Eye (tissue), 1 donor: ENCODE measurements at places on chromosomes 13 and 19.

- no peak for DNase-seq
These were observed 604 bp downstream of the ERFL start for GRCh38 chr19:41927497-41928192.

DNA sequence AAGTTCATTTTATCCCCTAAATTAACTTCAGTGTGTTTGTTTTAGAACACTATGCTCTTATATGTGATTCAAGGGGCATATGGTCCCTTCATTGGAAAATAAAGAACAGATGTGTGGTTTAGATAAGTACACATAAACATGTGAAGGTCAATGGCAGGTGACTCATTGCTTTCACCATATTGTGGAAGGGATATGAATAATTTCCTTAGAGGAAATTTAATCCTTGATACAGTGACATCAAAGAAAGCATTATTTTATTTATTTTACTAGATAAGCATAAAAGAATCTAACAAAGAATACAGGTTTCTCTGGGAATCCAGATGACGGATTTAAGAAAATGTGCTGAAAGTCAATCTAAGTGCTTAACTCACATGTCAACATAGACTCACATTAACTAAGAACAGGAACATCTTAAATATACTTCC is 373.5 kb downstream of the KCTD12 start:
- DNase-seq, result peak; percentile 48

DNA sequence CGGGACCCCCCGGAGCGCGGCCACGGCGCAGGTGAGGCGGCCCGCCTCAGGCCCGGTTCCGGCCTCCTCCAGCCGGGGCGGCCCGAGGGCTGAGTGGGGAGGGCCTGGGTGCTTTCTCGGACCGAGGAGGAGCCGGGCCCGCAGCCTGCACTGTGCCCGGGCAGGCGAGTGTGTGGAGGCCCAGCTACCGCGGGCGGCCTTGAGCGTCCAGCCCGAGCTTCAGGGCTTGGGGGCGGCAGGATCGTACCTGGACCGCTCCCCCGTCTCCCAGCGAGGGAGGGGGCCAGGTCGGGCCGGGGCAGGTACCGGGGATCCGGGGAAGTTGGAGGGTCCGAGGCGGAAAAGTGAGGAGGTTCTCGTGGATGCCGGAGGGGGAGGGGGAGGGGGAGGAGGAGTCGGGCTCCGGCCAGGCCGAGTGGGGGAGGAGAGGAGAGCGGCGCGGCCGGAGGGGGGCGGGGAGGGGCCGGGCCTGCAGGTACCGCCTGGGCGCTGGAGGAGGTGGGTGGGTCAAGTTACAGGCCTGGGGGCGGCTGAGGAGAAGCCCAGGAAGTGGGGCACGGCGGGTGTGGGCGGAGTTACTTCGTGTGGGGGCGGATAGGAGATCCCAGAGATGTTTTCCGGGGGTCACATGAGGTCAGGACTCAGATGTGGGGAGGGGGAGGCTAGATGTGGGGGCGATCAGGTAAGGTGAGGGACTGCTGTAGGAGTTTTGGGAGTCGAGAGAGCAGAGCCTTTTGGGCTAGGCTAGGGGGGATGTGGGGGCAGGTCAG is 545 bp downstream of the NACC1 start:
- DNase-seq, result peak; percentile 30

DNA sequence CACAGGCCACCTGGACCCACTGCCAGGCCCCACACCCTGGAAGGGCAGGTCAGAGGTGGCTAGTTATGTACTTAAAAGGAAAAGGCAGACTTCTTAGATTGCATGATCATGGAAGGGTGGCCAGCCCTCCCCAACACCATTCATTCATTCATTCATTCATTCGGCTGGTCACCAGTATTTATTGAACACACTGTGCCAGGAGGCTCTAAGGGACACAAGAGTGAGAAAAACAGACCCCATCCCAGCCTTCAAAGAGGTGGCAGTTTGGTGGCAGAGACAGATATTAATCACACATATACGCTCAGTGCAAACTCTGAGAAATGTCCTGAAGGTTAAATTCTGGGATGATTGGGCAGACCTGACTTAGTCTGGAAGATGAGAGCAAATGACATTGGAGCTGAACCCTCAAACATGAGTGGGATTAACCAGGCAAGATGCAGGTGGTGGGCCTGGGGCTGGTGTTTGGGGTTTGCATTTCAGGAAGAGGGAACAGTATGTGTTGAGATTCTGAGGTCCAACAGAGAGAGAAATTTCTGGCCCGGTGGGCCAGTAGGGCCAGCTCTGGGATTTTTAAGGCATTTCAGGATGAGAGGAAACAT is 147.5 kb downstream of the ZNF536 start:
- no peak for DNase-seq

DNA sequence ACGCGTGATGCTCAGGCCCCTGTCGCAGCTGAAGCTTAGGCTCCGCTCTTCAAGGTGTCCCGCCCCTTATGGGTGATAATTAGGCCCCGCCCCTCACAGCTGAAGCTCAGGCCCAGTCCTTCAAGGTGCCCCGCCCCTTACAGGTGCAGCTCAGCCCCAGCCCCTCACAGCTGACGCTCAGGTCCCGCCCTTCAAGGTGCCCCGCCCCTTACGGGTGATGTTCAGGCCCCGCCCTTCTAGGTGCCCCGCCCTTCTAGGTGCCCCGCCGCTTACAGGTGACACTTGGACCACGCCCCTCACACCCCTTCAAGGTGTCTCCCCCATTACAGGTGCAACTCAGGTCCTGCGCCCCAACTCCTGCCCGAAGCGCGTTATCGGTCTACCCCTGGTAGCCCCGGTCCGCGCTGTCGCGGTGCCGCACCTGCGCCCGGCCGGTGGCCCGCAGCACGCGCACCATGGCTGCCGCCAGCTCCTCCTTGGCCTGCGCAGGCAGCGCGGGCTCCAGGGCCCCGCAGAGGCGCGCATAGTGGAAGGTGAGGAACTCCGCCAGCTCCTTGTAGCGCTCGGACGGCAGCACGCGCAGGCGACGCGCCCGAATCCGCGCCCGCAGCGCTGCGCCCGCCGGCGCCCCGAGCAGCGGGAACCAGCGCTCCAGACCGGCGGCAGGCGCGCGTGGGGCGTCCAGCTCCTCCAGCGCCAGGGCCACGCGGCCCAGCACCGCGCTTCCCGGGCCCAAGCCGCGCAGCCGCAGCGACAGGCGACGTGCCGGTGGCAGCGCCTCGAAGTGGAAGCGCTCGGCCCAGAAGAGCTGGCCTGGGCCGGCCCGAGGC is 7.3 kb downstream of the RASAL3 start:
- peak; percentile 18 for DNase-seq

GRCh38 chr13:113196970-113197737 is 11.3 kb downstream of the PCID2 start:
- no peak for DNase-seq

- DNase-seq, result no peak
These were observed 54.8 kb downstream of the COG3 start for GRCh38 chr13:45519493-45519892.

GRCh38 chr13:44142540-44142867 is 231.1 kb upstream of the SERP2 start:
- no peak for DNase-seq

GRCh38 chr19:39202998-39203355 is 1.1 kb downstream of the SYCN start:
- DNase-seq, result no peak

DNA sequence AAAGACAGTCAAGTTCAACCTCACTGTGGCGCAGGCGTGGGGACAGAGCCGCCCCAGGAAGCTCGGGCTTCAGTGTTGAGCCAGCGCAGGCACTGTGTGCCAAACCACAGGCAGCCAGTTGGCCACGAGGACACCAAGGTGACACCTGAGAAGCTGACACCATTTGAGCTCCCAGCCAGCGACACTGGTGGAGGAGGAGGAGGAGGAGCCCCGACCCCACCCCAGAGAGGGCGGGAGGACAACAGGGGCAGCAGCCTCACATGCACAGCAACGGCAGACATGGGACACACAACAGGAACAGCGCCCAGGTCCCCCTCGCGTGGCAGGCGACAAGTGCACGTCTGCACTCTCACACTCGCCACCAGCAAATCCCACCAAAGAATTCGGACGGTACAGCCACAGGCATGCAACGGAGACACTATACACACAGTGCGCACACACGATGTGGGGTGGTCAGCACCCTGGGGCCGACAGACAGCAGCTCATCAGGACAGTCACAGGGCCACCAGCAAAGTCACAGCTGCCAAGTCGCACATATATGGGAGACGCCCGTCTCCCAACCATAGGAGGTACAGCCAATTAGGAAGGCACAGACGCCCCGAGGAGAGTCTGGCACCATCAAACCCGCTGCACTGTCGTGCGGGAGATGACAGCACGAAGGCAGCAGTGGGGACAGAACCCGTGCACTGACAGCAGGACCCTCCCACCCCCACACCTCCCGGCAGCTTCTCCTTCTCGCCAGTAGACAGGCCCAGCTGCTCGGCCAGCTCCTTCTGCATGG is 3.4 kb downstream of the EIF3G start:
- DNase-seq, result no peak

DNA sequence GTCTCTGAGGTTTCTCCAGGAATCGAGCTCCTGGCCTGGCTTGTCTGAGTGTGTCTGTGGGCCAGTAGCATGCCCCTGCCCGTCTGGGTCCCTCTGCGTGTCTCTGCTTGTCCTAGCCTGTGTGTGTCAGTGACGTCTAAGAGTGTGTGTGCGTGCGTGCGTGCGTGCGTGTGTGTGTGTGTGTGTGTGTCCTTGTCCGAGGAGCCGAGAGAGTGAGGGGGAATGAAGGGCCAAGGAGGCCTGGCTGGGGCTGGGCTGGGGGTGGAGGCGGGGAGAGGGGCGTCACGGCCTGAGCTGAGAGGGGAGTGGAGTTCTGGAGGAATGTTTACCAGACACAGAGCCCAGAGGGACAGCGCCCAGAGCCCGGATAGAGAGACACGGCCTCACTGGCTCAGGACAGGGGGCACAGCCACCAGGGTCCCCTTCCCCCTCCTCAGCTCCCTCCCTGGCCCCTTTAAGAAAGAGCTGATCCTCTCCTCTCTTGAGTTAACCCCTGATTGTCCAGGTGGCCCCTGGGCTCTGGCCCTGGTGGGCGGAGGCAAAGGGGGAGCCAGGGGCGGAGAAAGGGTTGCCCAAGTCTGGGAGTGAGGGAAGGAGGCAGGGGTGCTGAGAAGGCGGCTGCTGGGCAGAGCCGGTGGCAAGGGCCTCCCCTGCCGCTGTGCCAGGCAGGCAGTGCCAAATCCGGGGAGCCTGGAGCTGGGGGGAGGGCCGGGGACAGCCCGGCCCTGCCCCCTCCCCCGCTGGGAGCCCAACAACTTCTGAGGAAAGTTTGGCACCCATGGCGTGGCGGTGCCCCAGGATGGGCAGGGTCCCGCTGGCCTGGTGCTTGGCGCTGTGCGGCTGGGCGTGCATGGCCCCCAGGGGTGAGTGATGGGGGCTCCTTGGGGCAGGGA is at the start of gene AXL:
Gene AXL, plus strand, starts transcription at position 609 of the 893 bp plus-strand sequence. Its CDS starts 170 bp downstream, at position 779.
- peak; percentile 94 for DNase-seq

DNA sequence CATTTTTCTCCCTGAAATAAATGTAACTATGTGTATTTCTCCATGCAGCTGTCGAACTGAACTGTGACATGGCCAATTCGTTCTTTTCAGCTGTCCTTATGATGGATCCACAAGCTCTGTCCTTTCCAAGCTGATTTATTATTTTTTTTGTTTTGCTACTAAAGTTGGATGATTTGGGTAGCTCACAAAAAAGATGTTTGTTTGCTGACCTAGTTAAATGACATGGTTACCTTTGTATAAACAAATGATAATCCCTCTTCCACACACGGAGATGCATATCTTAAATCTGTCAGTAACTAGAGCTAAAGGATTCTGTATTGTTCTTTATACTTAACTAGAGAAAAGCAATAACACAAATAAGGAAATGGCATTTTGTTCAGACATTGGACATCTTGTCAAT is 884.3 kb upstream of the PCDH20 start:
- no peak for DNase-seq

DNA sequence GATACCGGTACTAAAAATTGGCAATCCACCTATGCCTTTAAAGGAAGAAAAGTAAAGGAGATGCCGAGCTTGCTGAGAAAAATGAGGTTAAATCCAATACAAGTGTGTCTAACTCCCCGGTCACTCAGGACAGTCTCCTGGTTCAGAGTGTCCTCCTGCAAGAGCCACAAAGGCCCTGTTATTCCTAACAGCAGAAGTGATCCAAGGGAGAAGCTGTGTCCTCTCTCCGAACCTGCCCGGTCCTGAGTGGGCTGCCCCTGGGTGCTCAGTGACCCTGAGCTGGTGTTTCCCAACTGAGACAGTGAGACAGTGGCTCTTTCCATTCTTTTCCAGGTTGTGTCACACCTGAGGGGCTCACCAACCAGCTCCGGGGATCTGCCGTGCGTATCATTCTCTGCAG is 4.8 kb downstream of the GJB6 start:
- DNase-seq, result no peak

DNA sequence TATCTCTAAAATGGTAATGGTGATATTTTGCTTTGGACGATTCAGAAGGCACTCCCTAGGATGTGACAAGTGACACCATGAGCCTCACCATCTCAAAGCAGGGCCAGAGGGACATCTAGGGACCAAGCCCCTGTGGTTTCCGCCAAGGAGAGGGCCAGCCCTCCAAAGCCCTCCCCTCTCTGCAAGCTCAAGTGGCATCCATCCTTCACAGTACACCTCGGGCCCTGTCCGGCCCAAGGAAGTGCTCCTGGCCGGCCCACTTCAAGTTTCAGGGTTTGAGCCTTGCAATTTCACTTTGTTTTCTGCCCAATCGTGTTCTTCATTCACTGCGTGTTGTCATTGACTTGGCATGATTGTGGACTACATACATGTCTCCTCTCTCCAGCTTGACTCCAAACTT is 82.5 kb downstream of the TSHZ3 start:
- DNase-seq, result no peak

GRCh38 chr19:4691373-4691772 is 21.2 kb upstream of the MYDGF start:
- DNase-seq, result no peak

DNA sequence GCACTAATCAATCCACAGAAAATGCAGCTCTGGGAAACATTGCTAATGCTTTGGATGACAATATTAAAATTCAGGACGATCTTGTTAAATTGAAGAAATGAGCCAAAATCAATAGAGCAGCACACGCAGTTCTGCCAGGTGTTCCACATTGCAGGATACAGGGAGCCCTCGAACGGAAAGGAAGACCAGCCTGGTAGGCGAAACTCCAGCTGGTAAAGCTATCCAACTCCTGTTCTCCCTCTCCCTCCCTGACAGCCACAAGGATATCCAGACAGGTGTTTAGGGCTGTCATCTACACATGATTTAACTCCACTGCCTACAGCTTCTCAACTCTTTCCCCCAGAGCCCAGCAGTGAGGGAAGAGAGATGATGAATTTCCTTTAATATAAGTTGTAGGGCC is 67.7 kb downstream of the EPSTI1 start:
- DNase-seq, result no peak

- peak; percentile 33 for DNase-seq
These were observed 103.9 kb upstream of the DIAPH3 start for GRCh38 chr13:60267498-60268202.

- DNase-seq, result no peak
These were observed 26.3 kb upstream of the SERP2 start for GRCh38 chr13:44347301-44347700.

DNA sequence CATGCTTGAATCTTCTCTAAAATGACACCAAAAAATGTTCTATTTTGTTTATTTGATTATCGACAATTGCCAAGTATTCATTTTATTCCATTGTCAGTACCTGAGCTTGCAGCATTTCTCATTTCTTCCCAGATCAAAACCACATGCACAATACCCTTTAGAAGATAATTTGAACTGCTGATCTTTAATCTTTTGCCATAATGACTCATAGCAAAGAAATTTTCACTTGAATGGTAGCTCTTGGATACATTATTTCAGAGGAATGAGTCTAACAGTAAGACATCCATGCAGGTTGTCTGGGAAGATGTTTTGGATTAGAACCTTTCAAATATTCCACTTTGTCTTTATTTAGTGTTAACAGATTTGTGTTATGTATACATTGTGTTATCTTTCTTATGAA is 42.0 kb upstream of the RXFP2 start:
- DNase-seq, result no peak
